SHP77 treated with DMSO at 0.1 percent for 48 hours (cell line): ENCODE measurements at places on chromosomes 7 and 10.

- peak; percentile 11 for DNase-seq
Observed at GRCh38 chr10:26269754-26270153, 53.2 kb downstream of the GAD2 start.

- DNase-seq, result no peak
Observed at GRCh38 chr7:143434660-143435059, 8.6 kb upstream of the TAS2R60 start.

DNA sequence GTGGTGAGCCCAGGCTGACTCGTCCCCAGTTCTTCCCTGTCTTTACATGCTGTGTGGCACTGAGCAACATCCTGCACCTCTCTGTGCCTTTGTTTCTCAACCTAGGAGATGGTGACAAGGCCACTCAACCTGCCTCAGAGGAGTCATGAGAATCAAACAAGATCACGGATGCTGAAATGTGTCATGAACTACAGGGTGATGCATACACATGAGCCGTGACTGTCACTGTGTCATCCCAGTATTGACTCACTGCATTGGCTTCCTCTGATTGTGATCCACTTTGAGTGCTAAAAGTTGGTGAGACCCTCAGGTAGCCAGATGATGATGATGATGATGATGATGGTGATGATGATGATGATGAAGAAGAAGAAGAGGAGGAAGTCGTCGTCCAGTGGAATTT, 11.5 kb downstream of the C10orf71 start:
- no peak for DNase-seq

GRCh38 chr10:4080225-4080805, 295.3 kb upstream of the KLF6 start:
- no peak for DNase-seq

GRCh38 chr10:34081347-34081743, 733.8 kb downstream of the PARD3 start:
- DNase-seq, result no peak

GRCh38 chr7:55571511-55572377, 558 bp downstream of the VOPP1 start:
- peak; percentile 31 for DNase-seq
